ENCODE measurements at places on chromosomes 7 and 10. TPM values are rescaled to one million over a fixed set of nuclear protein-coding genes. Genes with fewer than 3 reads are reported as not detected.

ADK gene
- total RNA-seq = 63.2 TPM

OIT3 gene
- 0.07 TPM for total RNA-seq

AZGP1 gene
- total RNA-seq = not detected

ABCA13 gene
- total RNA-seq = not detected

SUN1 gene
- total RNA-seq = 178 TPM

ACTR3C gene
- 0.20 TPM for total RNA-seq

CTAGE4 gene
- 0.07 TPM for total RNA-seq

C7orf57 gene
- total RNA-seq = 0.11 TPM

OR2A42 gene
- under 0.01 TPM for total RNA-seq

SEC61A2 gene
- 6.6 TPM for total RNA-seq
